Activated T-helper 1 cell treated with anti-CD3 and anti-CD28 coated beads, Interleukin-2, amount 50 U/mL, for 16 hours (primary cell): ENCODE measurements at places on chromosomes 5 and 9.

DNA sequence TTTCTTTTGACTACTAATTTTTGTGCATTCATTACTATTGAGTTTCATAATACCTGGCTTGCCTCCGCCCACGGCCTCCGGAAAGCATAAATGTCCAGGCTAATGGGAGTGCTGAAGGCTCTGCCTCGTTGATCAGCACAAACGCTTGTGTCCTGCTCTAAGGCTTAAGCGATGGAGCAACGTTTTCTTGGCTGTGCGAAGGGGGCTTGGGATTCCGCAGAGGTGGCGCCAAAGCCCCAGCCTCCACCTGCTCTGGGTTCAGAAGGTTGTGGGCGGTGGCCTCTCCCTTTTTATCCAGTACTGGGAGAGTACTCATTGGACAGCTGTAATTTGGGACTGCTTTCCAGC, 19.7 kb downstream of the ANXA2R start:
- peak; percentile 19 for DNase-seq

DNA sequence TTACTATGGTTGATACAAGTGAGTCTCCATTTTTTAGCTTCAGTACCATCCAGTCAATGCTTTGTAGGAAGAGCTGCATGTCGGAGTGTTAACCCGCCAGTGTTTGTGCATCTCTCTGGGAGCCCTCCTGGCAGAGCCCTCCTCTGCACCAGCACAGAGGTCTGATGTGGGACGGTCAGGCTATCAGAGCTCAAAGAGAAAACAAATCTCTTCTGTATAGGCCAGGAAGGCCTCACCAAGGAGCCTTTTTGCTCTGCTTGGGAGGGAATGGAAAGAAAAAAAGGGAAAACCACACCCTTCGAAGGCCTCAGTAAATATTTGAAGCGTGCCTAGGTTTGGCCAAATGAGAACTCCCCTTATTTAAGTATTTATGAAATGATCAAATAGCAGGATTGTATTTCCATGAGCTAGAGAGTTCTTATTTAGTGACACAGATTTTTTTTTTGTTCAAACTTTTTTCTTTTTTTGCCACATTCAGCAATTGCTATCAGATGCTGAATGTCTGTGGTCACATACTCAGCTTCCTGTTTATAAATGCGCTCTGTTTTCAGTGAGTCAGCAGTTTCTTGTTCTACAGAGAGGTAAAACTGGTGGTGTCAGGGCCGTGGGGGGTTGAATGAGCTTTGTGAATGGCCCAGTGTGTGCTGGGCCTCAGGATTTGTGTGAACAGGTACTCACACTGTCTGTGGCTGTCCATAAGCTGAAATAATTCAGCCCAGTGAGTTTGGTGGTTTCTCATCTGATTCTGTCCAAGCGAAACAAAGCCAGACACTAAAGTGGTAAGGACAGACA, 226.6 kb downstream of the SNX18 start:
- DNase-seq, result peak; percentile 19

- no peak for DNase-seq
These were observed 103.6 kb upstream of the EGFLAM start for GRCh38 chr5:38154615-38155204.

DNA sequence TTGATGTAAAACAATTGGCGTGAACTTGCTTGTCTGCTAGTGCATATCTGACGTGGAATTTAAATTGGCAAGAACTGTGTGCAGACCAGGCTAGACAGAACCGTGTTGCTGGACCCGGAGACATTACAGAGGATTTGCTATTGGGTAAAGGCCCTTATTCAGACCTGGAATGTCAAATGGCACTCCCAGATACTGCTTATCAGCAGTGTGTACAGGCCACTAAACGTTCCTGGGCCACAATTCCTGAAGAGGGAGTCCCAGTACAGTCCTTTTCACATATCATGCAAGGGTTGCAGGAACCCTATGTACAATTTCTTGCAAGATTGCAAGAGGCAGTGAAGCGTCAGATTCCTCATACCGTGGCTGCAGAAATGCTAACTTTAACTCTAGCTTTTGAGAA, 13.5 kb upstream of the MCCC2 start:
- DNase-seq, result no peak

DNA sequence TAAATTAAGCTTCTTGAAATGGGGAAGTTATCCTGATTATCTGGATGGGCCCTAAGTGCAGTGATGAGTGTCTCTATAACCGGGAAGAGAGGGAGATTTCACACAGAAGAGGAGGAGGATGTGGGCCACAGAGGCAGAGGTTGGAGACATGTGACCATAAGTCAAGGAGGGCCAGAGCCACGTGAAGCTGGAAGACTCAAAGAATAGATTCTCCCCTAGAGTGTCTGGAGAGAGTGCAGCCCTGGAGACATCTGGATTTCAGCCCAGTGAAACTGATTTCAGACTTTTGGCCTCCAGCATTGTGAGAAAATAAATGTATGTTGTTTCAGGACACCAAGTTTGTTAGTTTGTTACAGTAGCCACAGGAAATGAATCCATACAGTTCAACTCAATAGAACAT, 442.9 kb downstream of the NTRK2 start:
- no peak for DNase-seq

GRCh38 chr9:18699764-18700163, 225.8 kb downstream of the ADAMTSL1 start:
- no peak for DNase-seq

DNA sequence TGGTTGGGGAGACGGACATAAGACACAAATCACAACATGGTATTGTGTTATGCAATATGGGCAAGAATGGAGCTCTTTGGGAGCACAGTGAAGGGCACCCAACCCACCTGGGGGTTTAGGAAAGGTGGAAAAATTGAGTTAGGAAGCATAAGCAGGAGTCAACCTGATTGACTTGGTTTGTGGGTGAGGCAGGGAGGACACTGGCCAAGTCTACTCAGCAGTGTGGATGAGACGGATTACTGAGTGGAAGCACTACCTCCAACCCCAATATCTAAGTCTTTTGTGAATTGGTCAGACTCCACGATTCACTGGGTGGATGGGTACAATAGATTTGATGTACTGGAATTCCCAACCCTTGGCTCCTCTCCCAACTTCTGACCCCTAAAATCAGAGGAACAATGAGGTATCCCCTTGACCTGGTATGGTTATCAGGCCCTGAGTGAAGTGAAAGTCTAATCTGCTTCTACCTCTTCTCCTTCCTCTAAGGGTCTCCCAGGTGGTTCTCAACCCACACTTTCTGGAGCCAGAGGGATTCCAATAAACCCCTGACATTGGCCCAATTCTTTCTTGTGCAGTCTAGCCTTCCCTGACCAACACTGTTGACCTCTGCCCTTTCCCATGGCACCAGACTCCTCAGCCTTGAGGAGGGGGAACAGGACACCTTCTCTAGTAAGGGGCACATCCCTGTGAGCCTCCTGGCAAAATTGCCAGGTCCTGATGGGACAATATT, 5.2 kb downstream of the EGR1 start:
- DNase-seq, result no peak

DNA sequence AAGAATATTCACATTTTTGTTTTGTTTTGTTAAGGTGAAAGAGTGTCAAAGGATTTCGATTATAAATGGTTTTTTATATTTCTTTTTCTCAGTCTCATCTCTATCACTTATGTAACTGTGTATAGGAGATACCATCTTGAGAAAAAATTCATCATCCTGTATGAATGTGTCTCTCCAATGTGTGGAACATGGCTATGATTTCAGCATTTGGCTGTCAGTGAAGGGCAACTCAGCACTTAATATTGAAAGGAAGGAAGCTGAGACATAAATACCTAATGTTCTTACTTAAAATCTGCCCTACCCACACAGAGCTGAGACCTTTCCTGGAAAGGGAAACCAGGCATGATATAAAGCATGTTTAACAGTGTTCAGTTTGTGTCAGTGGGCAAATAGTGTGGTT, 474.2 kb upstream of the RIOK2 start:
- no peak for DNase-seq

DNA sequence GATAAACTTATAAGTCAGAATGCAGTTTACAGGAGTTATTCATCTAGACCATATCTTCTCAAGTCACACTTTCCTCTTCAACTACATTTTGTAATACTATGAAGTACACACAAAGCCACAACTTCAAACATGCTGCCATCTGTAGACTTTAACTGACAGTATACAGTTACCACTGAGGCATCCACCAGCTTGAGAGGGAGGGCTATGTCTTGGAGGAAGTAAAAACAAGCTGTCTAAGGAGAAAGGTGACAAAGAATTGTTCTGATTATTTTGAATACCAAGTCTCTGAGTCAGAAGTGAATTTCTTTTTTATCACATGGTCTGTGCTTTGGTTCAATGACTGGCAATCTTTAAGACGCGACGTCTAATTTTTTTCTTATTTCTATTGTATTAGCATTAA, 97.6 kb upstream of the CDH10 start:
- DNase-seq, result no peak

GRCh38 chr5:33300209-33300742, 140.5 kb upstream of the TARS1 start:
- DNase-seq, result no peak

DNA sequence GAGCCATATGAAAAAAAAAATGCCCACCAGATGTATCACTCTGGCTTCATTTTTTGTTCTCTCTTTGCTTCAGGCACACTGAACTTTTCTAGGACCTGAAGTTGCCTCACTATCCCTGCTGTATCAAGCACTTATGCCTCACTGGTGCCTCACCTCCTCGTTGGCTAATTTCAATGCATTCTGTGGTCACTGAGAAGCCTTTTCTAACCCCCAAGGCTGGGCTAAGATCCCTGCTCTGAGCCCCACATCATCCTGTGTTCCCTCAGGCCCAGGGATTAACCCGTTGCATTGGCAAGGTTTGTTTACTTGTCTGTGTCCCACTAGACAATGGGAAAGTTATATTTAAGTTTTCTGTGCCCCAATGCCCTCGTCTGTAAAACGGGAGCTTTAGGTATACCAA, 362.7 kb downstream of the OSTF1 start:
- no peak for DNase-seq

- DNase-seq, result no peak
These were observed 71.4 kb downstream of the RFK start for GRCh38 chr9:76322810-76323209.

GRCh38 chr9:104177676-104178075, 83.6 kb downstream of the SMC2 start:
- DNase-seq, result no peak

GRCh38 chr9:134412298-134412711, 86.0 kb downstream of the RXRA start:
- DNase-seq, result no peak

DNA sequence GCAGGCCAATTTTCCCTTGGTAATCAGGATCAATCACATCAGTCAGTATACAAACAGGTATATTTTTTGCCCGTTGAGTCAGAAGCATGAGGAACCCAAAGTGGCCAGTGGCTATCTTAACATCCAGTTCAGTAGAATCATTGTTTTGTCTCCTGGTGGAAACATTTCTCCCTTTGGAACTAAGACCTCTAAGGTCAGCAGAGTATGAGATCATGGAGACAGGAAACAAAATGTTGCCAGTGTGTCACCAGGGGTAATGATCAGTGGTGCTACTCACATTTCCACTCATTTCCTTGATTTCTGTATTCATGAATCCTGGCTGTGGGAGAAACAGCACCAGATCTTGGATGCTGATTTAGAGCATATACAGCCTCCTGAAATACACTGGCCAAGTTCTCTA, 553.0 kb downstream of the CSNK1G3 start:
- DNase-seq, result no peak

- no peak for DNase-seq
These were observed 447 bp downstream of the UBLCP1 start for GRCh38 chr5:159263569-159263905.

- DNase-seq, result no peak
These were observed 52.1 kb upstream of the LMX1B start for GRCh38 chr9:126561582-126561981.

DNA sequence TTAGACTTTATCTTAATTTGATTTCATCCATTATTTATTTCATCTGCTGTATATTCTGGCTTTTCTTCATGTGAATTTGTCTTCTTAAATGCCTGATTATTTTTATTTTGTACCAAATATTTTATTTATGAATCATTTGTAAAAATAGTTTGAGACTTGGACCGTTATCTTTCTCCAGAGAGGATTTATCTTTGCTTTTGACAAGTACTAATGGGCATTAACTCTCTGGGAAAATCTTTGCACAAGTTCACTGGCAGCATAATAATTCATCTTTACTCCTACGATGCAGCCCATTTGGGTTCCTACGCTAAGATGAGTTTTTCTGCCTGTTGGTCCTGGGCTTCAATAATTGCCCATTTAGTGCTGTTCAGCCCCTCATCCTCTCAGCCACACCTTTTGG, 131.0 kb upstream of the RORB start:
- no peak for DNase-seq

- no peak for DNase-seq
These were observed 43.4 kb upstream of the BICD2 start for GRCh38 chr9:92807757-92808725.

GRCh38 chr9:1832960-1833359, 182.2 kb upstream of the SMARCA2 start:
- DNase-seq, result no peak

DNA sequence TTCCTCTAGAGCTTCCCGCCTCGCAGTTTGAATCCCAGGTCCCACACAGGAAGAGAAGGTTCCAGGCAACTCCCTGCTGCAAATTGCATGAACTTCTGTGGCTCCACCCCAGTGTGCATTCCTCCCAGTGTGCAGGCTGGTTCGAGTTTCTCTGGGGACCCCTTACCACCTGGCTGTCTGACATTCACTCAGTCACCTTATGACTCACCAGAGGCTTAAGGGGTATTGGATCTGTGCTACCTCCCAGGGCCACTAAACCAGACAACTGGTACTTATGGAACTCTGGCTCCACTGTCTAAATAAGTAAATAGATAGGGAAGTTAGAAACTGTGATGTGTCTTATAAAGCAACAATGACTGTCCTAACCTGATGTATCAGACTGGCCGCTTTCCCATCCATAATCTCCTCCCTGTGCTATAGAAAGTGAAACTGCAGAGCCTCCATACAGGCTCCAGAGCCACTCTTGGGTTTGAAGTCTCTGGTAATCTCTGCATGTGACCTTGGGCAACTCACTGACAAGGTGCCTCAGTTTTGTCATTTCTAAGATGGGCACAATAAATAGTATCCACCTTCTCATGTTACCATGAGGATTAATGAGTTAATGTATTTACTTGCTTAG, 720.6 kb downstream of the SEMA5A start:
- no peak for DNase-seq

DNA sequence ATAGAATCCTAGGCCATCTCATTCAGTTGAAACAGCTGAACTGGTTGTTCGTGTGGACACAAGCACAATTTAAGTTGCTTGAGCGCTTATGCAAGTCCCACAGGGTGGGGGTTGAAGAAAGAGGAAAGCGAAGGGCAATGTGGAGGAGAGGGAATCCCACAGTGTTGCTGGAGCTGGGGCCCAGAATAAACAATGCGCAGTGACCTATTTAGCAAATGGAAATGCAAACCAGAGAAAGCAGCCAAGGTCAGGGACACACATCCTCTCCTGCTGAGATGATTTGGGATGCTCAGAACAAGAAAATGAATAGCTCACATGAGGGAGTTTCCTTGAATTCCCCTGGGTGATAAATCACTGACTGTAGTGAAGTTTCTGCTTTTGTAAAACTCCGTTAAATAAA, 838.3 kb downstream of the TLE4 start:
- no peak for DNase-seq

GRCh38 chr5:64530076-64530475, 24.3 kb downstream of the RGS7BP start:
- no peak for DNase-seq

- DNase-seq, result no peak
These were observed 950.4 kb downstream of the EFNA5 start for GRCh38 chr5:106720367-106720766.
